Bronchial epithelial cell (primary cell): ENCODE measurements at places on chromosomes 16 and 17. TPM values are rescaled to one million over a fixed set of nuclear protein-coding genes. Genes with fewer than 3 reads are reported as not detected.

DNA sequence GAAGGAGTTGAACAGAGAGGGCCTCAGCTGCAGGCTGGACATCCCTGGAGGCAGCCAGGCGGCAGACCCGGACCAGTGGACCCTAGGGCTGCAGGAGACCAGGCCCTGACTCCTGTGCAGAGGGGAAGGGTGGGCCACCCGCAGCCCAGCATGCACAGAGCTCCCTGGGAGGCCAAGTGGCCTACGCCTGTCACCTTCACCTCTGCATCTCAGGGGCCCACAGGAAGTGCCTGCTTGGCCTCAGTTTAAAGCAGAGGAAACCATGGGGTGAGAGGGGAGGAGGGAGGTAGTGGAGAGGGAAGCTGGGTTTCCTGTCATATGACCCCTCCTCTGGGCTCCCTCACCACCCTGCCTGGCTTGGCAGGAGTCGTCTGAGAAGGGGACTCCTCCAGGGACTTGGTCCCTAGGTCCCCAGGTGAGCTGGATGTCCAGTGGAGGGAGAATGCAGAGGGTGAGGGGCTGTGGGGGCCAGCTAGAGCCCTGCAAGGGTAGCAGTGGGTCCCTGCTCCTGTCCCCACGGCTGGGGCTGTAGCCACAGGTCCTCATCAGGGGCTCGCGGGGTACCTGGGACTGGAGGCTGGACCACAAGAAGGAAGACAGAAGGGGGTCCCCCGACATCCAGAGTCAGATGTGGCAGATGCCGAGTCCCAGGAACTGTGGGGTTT, at the start of gene TMC8:
Gene TMC8, plus strand, starts transcription at position 335 of the 665 bp plus-strand sequence. CDS start 818 bp downstream, outside the sequence.
- DNase-seq: no peak

DNA sequence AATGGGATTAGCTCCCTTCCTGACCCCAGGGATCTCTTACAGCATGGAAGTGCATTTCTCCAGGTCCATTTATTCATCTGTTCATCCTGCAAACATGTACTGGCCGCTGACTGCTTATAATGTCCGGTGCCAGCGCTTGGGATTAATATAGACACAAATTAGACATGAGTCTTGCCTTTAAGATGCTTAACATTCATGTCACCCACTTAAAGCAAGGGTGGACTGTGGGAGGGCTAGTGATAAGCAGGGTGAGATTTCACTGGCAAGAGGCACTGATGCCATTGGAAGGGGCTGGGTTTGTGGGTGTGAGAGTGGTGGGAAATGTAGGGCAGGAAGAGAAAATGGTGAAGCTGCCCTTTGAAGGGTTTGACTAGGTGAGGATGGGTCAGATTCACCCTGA, 92.2 kb upstream of the MPHOSPH6 start:
- DNase-seq: no peak

DNA sequence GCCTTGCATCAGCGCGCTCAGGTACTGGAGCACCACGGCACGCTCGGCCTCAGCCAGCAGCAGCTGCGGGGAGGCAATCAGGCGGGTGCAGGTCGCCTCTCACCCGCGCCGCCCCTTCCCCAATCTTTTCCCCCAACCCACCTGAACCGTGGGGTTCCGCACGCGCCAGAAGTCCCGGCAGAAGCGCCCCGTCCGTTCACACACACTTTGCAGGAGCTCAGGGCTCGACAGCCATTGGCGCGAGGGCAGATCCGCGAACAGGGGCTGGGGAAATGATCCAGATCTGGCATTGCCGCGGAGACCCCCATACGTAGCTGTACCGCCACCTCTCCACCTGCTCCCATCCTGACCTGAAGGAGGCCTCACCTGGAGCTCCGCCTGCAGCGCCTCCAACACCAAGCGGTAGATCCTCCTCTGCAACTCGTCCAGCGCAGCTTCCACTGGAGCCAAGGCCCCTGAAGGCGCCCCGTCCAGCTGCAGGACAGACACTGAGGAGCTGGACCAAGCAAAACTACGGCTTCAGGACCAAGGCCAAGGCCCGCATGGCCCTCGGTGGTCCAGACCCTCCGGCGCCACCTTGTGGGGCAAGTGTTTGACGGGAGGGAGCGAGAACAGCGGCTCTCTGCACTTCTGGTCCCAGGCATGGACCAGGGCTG, 1.4 kb upstream of the MATCAP1 start:
- DNase-seq: peak; percentile 68

- peak; percentile 44 for DNase-seq
Measured at GRCh38 chr17:77449908-77450741, 309.4 kb downstream of the SEC14L1 start.

The MT4 gene
- not detected in 2 replicates for total RNA-seq
